ENCODE measurements at places on chromosomes 11 and 22. TPM values are rescaled to one million over a fixed set of nuclear protein-coding genes. Genes with fewer than 3 reads are reported as not detected.

Gene CHRNA10
- 0.64 TPM for total RNA-seq

DNA sequence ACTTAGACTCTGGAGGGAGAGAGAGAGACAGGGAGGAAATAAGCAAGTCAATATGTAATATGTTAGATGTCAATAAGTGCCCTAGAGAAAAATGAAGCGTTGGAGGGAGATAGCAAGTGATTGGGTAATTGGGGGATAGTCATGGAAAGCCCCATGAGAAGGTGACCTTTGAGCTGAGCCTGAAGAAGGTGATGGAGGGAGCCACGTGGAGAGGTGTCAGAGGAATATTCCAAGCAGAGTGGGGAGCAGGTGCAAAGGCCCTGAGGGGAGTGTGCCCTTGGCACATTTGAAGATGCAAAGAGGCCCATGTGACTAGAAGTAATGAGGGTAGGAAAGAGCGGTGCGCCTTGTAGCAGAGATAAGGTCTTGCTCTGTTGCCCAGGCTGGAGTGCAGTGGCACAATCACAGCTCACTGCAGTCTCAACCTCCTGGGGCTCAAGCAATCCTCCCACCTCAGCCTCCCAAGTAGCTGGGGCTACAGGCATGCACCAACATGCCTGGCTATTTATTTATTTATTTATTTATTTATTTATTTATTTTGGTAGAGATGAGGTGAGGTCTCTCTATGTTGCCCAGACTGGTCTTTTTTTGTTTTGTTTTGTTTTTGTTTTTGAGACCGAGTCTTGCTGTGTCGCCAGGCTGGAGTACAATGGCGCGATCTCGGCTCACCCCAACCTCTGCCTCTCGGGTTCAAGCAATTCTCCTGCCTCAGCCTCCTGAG is 2.1 kb downstream of the LHFPL7 start:
- no peak for DNase-seq

- DNase-seq, result no peak
These were observed 11.9 kb downstream of the RBFOX2 start for GRCh38 chr22:36016684-36017083.

Gene HOATZ
- total RNA-seq, result not detected

Gene SERPIND1
- total RNA-seq, result not detected

- peak; percentile 68 for DNase-seq
These were observed 25.1 kb downstream of the KIAA1671 start for GRCh38 chr22:24977370-24978221.

DNA sequence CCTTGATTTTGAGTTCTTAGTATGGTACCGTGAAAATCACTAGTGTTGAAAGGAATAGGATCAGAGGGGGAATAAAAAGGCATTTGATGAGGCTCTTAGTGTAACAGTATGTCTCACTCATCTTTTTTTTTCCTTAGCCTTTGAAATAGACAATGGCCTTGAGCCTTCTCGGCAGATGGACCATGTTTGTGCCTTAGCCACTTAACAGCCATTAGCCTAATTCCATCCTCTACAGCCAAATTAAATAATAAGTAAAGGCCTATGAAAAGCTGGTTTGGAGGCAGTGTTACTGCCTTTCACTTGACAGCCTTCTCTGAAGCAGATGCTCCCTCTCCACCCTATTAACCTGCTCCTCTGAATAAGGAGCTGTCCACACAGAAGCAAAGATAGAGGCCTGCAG is 580.7 kb downstream of the NTM start:
- no peak for DNase-seq

GRCh38 chr22:21663738-21664137 is 2.1 kb upstream of the PPIL2 start:
- no peak for DNase-seq

- DNase-seq, result no peak
These were observed 61.8 kb downstream of the ANO1 start for GRCh38 chr11:70139785-70140410.

Gene CCDC188
- total RNA-seq, result 0.38 TPM

- no peak for DNase-seq
These were observed 35.0 kb downstream of the AMPD3 start for GRCh38 chr11:10490032-10490397.

DNA sequence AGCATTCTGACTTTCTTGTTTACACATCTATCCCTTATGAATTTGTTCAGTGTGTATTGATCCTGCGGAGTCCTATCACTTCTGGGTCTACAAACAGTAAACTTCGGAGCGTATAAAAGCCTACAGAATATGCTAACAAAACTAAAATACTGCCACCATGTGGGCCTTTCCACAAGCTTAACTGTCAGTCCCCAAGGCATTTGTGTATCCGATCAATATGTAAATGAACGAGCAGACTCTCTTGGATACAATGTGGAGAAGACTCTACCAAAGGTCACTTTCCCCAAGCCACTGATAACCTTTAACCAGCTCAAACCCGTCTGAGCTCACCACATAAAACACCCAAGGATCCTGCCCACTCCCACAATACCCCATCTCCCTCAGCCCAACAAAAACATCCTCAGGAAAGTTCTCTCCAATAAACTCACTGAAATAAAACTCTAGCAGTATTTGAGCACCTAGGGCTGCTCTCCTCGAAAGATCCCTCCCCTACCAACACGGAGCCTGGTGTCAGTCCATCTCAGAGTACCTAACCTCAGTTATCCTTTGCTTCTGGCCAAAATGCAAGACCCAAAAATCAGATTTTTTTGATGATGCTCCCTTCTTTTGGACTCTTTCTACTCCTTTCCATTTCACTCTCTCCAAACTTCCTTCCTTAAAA is 17.8 kb downstream of the ADA2 start:
- peak; percentile 3 for DNase-seq

- DNase-seq, result no peak
These were observed 605 bp upstream of the FDX1 start for GRCh38 chr11:110428956-110429730.

- no peak for DNase-seq
These were observed 58.4 kb upstream of the RASSF10 start for GRCh38 chr11:12950670-12951069.

- no peak for DNase-seq
These were observed 1589.4 kb upstream of the TENM4 start for GRCh38 chr11:81030186-81030585.

DNA sequence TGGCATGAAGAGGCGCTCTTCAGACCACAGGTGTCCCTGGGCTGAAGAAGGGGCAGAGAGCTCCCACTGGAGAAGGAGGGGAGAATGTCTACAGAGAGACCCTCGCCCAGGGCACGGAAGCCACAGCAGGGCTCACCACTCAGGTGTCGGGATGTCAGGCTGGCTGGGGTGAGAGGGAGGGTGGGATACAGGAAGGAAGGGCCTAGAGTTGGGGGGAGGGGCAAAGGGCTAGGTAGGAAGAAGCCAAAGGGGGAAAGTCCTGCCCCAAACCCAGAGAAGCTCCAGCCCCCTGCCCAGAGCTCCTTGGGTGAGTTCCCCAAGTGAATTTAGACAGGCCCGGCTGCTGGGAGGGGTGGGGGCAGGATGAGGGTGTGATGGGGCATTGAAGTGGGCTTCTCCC is 232.0 kb downstream of the CEP164 start:
- no peak for DNase-seq

Gene CD44
- 35.4 TPM for total RNA-seq

DNA sequence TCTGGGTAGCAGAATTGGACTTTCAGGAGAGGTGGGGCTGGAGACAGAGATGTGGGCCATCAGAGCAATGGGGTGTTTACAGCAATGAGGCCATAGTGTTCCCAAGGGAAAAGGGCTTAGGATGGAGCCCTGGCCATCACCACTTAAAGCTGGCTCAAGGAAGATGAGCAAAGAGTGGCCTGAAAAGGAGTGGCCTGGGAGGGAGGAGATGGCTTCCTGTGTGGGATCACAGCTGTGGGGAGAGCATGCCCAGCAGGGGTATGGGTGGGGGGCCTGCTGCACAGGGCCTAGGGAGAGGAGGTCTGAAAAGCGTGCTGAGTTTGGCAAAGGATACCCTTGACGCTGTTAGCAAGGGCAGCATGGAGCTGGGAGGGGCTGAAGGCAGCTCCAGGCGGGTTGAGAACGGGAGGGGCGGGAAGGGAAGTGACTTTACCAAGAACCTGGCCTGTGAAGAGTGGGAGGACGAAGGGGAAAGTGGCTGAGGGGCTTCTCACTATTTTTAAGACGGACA is 13.9 kb downstream of the LRRC32 start:
- no peak for DNase-seq

Gene SERHL2
- total RNA-seq, result 0.82 TPM

GRCh38 chr22:46862418-46863324 is 100.2 kb downstream of the TBC1D22A start:
- no peak for DNase-seq

- DNase-seq, result no peak
These were observed 17.9 kb downstream of the CWF19L2 start for GRCh38 chr11:107439586-107440167.

DNA sequence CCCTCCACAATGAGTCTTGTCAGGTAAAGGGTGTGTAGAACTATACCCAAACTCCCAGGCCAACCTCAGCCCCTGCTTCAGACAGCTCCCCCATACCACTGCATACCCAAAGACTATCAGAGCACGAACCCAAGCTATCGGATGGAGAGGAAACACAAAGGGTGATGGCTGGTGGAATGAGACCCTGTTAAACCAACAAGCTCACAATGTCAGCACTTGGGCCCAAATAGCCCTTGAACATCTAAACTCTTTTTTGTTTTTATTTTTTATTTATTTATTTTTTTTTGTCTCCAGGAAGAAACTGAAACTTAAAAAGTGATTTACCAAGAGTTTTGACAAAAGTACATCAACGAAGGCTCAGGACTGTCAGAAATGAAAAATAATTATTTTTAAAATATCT is 10.6 kb downstream of the DGCR2 start:
- DNase-seq, result no peak

- DNase-seq, result no peak
These were observed 84.2 kb downstream of the FDX1 start for GRCh38 chr11:110513846-110514437.

Gene LRRC32
- 14.7 TPM for total RNA-seq

Gene SCUBE1
- 0.19 TPM for total RNA-seq

DNA sequence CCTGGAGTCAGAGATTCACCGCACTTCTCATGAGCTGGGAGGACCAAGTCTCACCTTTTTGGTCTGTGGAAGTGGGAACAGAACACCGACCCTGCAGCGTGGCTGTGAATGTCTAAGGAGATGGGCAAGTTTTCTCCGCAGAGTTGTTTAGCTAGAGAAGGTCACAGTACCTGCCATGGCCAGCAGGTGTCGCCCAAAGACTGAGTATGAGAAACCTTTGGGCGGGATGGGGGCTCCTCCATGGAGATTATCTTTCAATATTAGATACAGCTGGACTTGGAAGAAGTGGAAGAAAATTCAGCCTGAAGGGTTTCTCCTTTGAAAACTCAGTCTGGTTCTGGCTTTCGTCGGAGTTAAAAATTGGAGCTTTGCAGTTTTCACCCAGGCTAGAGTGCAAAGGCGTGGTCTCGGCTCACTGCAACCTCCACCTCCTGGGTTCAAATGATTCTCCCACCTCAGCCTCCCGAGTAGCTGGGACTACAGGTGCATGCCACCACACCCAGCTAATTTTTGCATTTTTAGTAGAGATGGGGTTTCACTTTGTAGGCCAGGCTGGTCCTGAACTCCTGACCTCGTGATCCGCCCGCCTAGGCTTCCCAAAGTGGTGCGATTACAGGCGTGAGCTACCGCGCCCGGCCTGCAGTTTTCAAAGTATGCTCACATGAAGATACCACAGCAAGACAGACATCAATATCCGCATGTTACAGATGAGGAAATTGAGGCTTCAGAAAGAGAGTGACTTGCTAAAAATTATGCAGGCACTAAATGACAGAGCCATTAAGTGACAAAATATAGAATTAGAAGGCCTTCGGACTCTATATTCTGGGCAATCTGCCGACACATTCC is 10.7 kb upstream of the DSCAML1 start:
- peak; percentile 74 for DNase-seq

DNA sequence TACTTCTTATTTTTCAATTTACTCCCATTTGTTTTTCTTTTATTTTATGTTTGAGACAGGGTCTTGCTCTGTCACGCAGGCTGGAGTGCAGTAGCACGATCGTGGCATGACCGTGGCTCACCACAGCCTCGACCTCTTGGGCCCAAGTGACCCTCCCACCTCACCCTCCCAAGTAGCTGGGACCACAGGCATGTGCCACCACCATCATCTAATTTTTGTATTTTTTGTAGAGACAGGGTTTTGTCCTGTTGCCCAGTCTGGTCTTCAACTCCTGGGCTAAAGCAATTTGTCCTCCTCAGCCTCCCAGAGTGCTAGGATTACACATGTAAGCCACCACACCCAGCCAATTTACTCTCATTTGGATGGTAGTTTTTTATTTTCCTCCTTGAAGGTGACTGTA is 679.3 kb upstream of the CCDC179 start:
- DNase-seq, result no peak

- no peak for DNase-seq
These were observed 47.1 kb downstream of the BCR start for GRCh38 chr22:23227380-23227779.

- no peak for DNase-seq
These were observed 195.0 kb upstream of the NECTIN1 start for GRCh38 chr11:119924017-119924416.

- no peak for DNase-seq
These were observed 389.7 kb downstream of the NXPE2 start for GRCh38 chr11:115067900-115068530.
